ENCODE measurements at places on chromosomes 3 and 15. TPM values are rescaled to one million over a fixed set of nuclear protein-coding genes. Genes with fewer than 3 reads are reported as not detected.
A peak's percentile ranks its signal among the peaks of the same experiment; 100 is the strongest.

GRCh38 chr3:32413845-32414521 lies 22.3 kb downstream of the CMTM7 start:
- H3K4me1 ChIP-seq: peaks cover 24% of the 10 kb centered on the region
- no peak overlapping the region for H3K4me3 ChIP-seq
- DNase-seq: no peak

The CD47 gene
- 155 TPM for total RNA-seq

GRCh38 chr15:96046620-96047240 lies 283.8 kb upstream of the NR2F2 start:
- H3K4me1 ChIP-seq: no peaks in the 10 kb centered on the region
- H3K36me3 ChIP-seq: no peaks in the 10 kb centered on the region
- H3K27me3 ChIP-seq: no peaks in the 10 kb centered on the region
- no peak overlapping the region for H3K27ac ChIP-seq
- H3K4me3 ChIP-seq: no peak overlapping the region
- DNase-seq: no peak

- H3K27me3 ChIP-seq: peaks cover 2% of the 10 kb centered on the region
- H3K4me3 ChIP-seq: no peak overlapping the region
- no peaks in the 10 kb centered on the region for H3K4me1 ChIP-seq
- DNase-seq: no peak
- H3K36me3 ChIP-seq: no peaks in the 10 kb centered on the region
Measured at GRCh38 chr3:127235706-127236105, 42.8 kb downstream of the PRR23E start.

GRCh38 chr3:113741620-113742019 lies 4.4 kb downstream of the NAA50 start:
- peak overlapping the region; percentile 58 for H3K27ac ChIP-seq
- no peak for DNase-seq
- no peak overlapping the region for H3K4me3 ChIP-seq

- H3K4me3 ChIP-seq: no peak overlapping the region
- no peaks in the 10 kb centered on the region for H3K36me3 ChIP-seq
- DNase-seq: no peak
- peaks cover 4% of the 10 kb centered on the region for H3K27me3 ChIP-seq
- H3K27ac ChIP-seq: no peak overlapping the region
Measured at GRCh38 chr3:161423911-161424522, 52.7 kb upstream of the SPTSSB start.

The IQCF2 gene
- total RNA-seq: not detected

The SPG11 gene
- 124 TPM for total RNA-seq

Measured in T-cell (primary cell).